ENCODE measurements at places on chromosomes 2 and 18. TPM values are rescaled to one million over a fixed set of nuclear protein-coding genes. Genes with fewer than 3 reads are reported as not detected.

The EMX1 gene
- 0.28 TPM for total RNA-seq

The HJURP gene
- total RNA-seq: 0.58 TPM

The DCC gene
- total RNA-seq: 0.20 TPM

The KCNS3 gene
- total RNA-seq: 3.3 TPM

The GPR45 gene
- not detected for total RNA-seq
